ENCODE measurements at places on chromosomes 1 and 21.

GRCh38 chr1:117662667-117663066 lies 56.8 kb downstream of the TENT5C start:
- DNase-seq, result no peak

DNA sequence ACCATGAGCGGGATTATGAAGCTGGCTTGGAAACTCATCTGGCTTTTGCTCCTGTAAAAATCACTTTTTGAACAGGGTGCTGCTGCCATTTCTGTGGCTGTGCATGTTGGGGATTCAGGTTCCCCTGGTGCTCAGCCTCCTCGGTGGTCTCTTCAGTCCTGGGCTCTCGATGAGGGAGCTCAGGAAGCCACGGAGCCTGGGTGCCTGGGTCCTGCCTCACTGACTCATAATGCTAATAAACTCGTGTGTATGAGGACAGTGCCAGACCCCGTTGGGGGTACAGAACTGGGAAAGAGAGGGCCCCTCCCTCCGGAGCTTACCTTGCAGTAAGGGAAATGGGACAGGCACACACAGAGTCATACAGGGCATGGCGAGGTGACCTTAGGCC lies 5.8 kb downstream of the COQ8A start:
- no peak for DNase-seq

- DNase-seq, result no peak
Measured at GRCh38 chr1:186949173-186949572, 120.4 kb downstream of the PLA2G4A start.

- no peak for DNase-seq
Measured at GRCh38 chr1:27098431-27099134, 56.3 kb downstream of the SLC9A1 start.

DNA sequence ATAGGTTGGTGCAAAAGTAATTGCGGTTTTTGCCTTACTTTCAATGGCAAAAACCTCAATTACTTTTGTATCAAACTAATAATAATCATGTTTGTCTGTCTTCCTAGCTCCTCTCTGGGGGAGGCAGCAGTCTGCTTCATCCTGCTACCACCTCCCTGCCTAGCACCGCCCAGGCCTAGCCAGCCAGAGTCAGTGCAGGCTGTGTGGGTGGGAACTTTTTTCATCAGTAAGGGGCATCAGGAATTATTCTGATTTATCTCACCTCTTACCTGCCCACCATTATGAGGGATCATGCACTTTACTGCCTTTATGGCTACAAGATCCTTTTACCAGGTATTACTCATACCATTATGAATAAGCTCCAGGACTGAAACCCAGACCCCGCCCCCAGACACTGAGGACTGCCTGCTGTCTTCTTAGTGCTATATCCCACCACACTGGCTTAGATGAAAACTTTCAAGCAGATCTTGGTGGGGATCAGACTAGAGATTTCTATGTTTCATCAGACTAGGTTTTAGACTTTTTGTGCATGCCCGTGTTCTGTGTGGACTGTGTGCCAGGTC lies 116.4 kb downstream of the PBX1 start:
- no peak for DNase-seq

DNA sequence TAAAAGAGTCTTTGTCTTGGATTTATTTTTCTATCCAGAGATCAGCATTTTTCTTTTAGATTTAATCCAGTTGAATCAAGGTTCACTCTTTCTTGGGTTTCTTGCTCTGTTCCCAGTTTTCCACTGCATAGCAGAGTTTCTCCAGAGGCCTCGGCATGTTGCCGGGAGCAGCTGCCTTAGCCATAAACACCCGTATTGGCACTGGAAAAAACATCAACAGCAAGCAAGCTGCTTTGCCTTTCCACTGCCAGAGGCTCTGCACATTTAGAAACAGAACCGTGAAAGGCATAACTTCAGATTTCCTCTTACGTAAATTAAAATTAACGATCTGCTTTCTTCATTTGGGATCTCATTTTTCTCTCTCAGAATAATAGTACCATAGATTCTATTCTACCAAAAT lies 181.8 kb upstream of the L1TD1 start:
- no peak for DNase-seq

GRCh38 chr1:208231881-208232661 lies 12.1 kb downstream of the PLXNA2 start:
- DNase-seq, result no peak

GRCh38 chr1:246428542-246429308 lies 78.4 kb downstream of the SMYD3 start:
- no peak for DNase-seq

DNA sequence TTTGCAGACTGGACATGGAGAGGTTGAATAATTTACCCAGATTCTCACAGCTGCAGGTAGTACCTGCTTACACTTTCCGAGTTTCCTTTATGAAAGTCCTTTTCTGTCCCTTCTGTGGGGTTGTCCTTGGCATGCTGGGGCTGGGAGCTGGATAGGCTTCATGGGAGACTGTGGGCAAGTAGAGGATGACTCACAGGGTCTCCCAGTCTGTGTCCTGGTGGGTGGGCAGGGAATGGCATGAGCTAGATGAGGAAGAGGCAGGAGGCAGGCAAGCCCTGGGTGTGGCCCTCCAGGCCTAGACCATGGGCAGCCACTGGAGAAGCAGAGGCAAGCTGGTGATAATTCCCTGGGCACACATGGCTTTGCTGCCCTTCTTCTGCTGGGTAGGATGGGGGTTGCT lies 80.6 kb downstream of the NAV1 start:
- no peak for DNase-seq

DNA sequence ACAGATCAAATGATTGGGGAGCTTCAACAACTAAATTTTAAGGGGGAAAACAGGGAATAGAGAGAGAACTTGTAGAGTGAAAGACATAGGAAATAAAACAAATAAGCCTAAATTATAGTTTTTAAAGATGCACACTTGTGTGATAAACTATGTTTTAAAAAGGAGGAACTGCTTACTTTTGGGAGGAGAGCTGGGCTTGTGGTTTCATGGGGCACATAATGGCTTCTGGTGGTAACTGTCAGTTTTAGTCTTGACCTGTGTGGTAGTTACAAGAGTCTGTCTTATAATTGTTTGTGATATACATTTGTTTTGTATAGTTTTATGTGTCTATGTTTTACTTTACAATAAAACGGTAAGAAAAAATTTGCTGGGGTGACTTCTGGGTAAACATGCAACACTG lies 165.3 kb downstream of the COL24A1 start:
- DNase-seq, result no peak

DNA sequence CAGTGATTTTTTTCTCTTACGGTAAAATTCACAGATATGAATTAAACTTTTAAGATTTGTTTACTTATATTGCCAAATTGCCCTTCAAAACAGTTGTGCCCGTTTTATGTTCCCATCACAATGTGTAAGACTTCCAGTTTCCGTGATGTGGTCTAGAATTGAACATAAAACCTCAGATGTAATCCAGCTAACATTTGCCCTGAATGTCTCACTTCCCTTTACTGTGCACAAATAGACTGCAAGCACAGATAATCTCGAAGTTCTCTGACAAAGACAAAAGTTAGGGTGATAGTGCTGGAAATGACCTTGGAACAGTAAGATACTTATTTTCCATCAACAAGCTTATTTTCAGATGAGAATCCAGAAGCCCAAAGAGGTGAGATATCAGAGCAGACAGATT lies 177.5 kb downstream of the ZZZ3 start:
- no peak for DNase-seq

- DNase-seq, result peak; percentile 67
Measured at GRCh38 chr1:9234223-9235095, at the start of gene H6PD. Gene H6PD, plus strand, starts transcription at chr1:9234774. Its CDS starts 10,161 bp downstream, at chr1:9244935.

DNA sequence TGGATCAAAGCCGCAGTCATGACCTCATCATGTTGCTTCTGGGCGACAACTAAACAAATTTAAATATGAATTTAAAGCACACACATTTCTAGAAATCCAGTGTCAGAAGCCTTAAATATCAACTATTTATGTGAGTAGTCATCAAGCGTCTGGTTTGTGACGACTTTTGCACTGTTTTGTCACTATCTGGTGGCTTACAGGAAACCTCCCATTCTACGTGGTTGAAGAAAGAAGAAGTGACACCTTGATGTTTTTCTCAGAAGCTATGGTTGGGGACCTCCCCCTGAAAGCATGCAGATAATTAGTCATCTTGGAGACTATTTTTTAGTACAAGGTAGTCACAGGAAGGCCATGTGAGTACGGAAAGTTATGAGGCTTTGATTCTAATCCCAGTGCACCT lies 58.5 kb downstream of the TENT5C start:
- DNase-seq, result no peak

DNA sequence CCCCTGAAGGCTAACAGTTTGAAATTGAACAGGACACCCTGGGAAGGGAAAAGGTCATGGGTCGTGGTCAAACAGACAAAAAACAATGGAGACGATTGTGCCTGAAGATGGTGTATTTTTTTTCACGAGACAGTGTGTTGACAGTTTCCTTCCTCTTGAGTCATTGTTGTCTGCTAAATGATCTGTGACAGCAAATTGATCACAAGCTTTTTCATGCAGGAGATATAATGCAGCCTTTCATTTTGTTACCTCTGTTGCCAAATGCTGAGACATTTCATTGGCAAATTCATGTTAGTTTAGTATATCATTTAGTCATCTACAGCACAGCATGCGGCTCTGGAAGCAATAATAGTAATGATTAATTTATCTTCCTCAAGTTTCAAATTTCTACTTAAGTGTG lies 27.7 kb downstream of the UBE2U start:
- DNase-seq, result no peak

DNA sequence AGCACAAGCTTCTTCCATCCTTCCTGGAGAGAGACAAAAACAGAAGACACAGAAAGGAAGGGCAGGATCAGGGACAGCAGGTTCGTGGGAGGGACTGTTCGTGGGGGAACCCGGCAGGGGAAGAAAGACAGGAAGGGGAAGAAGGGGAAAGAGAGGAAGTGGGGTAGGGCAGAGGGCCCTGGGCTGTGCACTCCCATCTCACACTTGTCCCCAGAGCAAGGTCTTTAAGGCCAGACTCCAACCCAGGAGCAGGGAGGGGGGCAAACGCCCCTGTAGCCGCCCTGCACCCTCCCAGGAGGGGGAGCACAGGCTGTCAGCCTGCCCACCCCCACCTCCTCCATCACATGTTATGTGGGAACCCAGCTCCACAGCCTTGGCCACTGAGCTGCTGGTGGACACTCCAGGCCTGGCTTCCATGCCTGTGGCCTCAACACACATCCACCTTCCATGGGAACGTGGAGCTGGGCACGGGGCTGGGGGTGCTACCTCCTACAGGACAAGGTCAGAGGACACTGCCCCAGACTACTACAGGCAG lies 9.3 kb downstream of the SLC19A1 start:
- DNase-seq, result no peak

- no peak for DNase-seq
Measured at GRCh38 chr1:190147616-190148015, 330.0 kb downstream of the BRINP3 start.

DNA sequence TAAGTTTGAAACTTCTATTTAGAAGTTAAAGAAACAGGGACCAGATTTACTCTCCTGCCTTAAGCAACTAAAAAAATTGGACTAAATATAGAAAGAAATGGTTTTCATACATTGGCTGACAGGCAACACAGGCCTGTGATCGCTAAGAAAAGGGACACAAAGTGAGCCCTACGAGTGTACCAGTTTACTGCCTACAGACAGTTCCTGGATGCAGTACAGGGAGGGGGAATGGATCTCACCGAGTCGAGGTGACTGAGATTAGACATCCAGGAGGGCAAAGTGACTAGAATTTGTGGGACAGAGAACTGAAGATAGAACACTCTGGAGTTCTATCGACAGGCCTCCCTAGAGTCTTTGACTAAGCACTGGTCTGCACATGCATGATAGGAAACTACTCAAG lies 16.0 kb downstream of the PHC2 start:
- no peak for DNase-seq

DNA sequence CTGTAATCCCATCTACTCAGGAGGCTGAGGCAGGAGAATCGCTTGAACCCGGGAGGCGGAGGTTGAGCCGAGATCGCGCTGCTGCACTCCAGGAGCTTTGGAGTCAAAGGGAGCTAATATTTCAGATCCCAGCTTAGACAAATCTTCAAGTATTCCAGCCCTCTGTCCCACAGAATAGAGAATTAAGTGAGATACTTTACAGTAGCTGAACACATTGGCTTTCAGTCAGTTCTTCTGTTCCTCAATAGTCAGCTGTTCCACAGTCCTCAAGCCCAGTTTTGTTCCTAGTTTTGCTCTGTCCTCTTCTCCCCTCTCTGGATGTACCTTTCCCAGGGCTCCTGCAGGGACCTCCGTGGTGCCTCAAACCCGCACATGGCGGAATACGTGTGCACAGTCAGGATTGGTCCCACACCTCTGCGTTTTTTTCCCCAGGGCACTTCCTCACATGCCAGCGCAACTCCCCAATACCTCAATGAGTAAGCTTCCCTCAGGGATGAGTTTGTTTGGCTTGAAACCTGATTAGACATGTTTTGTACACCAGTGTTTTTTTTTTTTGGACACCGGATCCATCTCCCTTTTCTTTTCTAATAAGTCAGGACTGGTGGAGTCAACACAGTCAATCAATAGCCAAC lies 1.2 kb downstream of the MFN2 start:
- DNase-seq, result no peak

DNA sequence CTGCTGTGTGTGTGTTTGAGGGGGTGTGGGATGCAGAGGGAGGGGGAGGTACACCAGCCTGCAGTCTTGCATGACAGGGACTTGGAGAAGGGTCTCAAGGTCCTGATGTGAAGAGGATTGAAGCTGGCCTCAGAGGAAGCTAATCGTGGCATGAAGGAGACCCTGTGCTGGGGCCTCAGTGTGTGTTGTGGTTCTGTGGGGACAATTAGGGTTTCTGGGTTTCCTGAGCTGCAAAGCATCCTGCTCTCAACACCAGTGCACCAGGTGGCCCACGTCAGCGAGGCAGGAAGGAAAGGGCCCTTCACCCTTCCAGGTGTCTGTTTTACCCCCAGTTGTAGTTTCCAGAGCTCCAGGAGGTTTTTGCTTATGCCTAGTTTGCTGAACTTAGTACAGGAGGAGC lies 52.8 kb downstream of the TENT5C start:
- DNase-seq, result peak; percentile 28

DNA sequence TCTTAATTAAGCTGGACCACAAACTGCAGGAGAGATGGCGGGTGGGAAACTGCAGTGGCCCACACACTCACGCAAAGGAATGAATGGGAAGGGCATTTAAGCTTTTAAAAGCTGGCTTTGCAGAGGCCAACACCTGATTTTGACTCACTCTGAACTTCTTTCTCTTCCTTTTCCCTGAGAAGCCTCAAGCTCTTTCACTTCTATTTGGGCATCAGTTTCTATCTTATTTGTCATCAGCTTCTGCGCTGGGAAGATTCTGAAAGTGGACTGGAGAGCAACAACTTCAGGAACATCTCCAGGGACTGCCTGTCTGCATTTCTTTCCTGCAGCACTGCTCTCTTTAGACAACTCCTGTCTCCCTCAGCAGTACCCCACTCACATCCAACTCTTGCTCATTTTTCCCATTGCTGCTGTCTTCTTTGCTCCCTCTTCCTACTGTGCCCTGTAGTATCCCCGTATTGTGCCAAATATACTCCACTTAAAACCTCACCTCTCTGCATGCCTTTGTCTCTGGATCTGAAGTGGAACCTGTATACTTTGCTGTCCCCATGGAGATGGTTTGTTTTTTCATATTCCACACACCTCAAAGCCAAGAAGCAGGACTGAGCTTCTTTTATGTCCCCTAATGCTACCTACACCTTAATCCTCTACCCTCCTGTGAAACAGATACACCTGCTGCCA lies 143.3 kb upstream of the JUN start:
- no peak for DNase-seq

- no peak for DNase-seq
Measured at GRCh38 chr1:211648336-211648735, 27.1 kb downstream of the NEK2 start.

GRCh38 chr1:223349241-223349640 lies 14.7 kb downstream of the SUSD4 start:
- DNase-seq, result no peak

- no peak for DNase-seq
Measured at GRCh38 chr1:215032911-215033526, 49.5 kb upstream of the KCNK2 start.

- DNase-seq, result no peak
Measured at GRCh38 chr1:184905601-184906322, 68.5 kb downstream of the NIBAN1 start.

Measured in effector CD8-positive, alpha-beta T cell (primary cell).